ENCODE measurements at places on chromosomes 5 and 9.
A peak's percentile ranks its signal among the peaks of the same experiment; 100 is the strongest.

DNA sequence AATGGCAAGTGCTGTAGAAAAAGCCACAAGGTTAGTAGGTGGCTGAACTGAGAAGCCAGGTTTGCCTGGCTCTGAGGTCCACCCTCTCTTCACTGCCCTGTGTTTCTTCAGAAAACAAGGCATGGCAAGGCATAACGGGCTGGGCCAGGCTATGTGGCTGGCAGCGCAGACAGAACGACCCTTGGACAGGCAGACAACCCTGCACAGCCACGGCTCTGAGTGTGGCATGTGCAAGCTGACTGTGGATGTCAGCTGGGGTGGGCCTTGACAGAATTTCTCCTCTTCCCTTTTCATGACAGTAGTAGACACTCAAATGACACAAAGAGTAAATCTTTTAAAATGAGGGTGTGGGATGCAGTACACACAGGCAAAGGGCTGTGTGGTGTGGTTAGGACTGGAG is 81.7 kb downstream of the MACROH2A1 start:
- DNase-seq = no peak

GRCh38 chr9:116152941-116153764 is 438 bp upstream of the PAPPA start:
- DNase-seq = no peak

GRCh38 chr5:107806271-107806670 is 135.5 kb upstream of the EFNA5 start:
- DNase-seq = no peak

DNA sequence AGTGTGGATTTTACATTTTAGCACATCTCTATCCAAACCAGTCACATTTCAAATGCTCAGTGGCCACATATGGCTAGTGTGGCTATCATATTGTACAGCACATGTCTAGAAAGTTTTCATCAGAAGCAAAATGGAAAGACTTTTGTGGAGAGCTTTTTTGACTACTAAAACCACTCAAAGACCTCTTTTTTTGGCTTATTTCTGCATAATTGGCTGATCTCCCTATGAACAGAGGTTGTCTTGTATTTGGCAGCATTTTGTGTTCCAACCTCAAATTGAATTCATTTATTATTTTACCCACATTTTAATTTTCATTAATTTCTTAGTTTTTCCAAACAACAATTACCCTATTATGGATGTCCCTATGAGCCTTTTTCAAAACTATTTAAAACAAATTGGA is 395.7 kb downstream of the TLE1 start:
- DNase-seq = no peak

GRCh38 chr9:137828527-137829259 is 48.9 kb upstream of the CACNA1B start:
- no peak for DNase-seq

DNA sequence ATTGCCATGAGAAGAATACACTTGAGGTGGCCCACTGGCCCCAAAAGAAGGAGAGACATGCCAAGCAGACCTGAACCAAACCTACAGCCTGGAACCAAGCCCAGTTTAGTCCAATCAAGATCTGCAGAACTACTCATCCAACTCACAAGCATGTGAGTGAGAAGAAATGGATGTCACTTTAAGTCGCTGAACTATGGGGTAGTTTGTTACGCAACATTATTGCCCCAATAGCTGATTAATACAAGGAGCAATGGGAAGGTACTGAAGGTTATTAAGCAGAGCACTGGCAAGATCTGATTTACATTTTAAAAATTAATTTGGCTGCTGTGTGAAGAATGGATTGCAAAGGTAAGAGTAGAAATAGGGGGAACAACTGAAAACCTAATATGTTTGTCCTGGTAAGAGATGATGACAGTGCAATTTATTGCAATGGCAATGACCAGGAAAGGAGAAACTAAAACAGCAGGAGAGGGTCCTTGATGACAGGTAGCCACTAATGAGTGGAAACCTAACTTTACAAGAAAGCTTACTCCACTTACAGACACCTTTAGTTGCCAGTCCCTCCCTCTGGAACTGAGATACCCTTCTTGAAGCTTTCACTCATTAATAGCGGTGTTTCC is 132.9 kb upstream of the GRIA1 start:
- no peak for DNase-seq

DNA sequence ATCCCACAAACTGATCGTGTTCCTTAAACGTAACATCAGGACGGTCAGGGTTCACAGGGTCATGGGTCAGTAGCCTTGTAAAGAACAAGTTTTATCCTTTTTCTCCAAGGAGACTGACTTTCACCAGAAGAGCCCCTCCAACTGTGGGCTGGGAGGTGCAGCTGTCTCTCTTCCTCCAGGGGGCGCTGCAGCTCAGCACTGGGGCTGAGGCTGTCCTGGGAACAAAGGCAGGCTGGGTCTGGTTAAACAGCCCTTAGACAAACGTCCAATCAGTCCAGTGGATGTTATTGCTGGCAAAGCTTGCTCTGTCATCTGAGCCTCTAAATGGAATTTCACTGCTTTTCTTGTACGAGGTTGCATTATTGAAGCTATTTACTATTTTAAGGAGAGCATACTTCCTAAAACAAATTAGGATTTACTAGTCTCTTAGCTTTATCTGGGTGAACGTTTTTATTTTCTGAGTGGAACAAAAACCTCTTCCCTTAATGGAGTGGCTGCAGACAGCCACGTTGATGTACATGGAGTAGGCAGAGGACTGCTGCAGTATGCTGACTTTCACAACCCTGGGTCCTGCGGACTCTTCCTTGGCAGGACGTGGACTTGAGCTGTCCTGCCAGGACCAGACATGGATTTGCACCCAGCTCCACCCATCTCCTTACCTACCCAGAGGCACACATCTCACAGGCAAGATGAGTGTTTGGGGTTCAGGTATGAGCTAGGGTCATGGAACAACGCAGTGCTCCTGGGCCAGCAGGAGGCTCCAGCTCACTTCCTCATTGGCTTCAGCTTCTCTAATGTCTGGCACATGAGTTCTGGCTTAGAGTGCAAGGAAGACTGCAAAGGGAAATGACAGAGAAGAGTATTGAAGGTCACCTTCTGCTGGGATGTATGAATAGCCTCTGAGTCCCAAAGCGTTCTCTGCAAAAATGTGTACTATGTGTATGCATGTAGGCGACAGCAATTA is 7.8 kb downstream of the EXOSC2 start:
- DNase-seq = peak; percentile 32

DNA sequence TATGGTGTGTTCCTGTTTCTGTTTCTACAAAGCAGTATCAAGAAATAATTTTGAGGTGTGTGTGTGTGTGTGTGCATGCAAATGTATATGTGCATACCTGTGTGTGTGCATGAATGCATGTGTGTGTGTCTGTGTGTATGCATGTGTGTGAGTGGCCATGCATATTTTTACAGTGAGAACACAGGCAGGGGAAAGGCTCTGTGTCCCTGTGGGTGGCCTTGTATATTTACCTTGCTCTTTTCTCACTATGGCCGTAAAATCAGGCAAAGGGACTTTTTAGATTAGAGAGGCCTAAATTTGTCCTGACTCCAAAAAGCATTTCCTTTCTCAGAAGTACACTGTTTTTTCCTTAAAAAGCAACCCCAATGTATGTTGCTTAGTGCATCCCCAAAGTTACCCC is 293.4 kb downstream of the MARCHF11 start:
- DNase-seq = no peak

- no peak for DNase-seq
Measured at GRCh38 chr5:143019157-143019556, 249.0 kb downstream of the ARHGAP26 start.

DNA sequence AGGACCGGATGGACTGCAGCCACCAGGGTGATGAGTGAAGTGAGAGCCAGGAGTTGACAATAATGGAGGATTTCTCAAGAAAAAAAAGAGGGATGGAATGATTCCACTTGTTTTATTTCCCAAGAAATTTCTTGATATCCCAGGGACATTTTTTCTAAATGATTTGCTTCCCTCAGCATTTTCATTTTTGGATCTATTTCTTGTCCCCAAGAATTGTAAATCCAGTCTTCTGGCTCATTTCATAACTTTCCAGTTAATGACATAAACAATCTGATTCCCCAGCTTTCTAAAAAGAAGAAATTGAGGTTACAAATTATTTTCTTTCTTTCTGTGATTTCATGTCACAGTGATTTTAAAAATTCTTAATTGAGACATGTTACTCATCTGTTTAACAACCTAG is 446.5 kb downstream of the PRR16 start:
- DNase-seq = no peak

DNA sequence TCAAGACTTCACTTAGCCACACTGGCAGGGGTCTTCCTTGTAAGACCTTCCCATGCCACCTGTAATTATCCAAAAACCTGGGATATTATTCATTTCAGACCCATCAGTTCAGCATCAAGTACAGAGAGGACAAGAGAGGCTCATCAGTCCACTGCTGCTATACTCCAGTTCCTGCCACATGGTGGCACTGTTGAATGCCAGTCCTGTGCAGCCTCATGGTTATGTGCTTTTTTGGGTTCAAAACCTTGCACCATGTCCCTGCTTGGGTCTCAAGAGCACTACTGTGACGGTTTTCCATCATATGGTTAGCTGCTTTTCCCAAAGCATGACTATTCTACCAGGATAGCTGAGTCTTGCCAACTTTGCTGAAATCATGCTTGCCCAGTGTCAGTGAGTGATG is 8.5 kb downstream of the PTGS1 start:
- no peak for DNase-seq

- no peak for DNase-seq
Measured at GRCh38 chr5:177399997-177400868, at the start of gene PFN3. TSS of gene PFN3 (minus strand) at chr5:177400661. CDS start at chr5:177400576, 85 bp downstream.

DNA sequence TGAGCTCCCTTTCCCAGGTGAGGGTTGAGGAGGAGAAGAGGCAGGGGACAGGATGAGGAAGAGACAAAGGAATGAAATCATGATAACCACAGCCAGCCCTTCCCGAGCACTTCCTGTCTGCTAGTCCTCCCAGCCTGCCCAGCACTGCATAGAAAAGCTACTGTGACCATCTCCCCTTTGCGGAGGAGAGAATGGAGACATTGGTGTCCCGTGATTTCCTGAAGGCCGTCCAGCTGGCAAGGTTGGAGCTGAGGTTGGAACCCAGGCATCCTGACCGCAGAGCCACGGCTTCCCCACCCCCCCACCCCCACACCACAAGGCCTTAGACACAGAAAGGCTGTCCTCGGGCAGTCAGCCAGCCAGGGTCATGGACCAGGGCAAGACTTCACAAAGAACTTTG is 131.1 kb upstream of the ICE1 start:
- DNase-seq = no peak

- DNase-seq = no peak
Measured at GRCh38 chr5:176134529-176135223, 103.5 kb upstream of the SIMC1 start.

DNA sequence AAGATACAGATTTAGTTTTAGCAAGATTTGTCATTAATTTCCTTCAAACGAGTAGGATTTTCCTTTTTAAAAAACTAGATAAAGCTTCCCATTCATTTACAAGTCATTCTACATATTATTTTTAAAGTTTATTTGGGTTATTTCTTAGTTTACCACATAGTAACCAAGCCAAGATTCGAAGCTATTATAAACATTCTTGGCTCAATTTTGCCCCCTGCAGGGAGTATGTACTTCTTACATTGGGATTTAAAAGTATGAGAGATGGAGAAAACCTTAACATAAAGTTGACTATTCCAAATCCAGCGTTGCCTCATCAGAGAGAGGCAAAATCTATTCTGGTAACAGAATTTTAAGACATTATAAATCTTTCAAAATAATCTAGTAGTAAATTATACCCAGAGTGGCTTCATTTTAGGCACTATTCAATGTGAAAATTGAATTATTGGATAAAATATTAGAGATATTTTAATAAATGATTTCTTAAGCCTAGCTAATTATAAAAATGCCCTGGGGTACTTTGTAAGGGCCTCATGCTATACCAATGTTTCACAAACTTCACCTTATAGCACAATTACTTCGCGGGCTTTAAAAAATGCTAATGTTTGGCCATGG is 39.1 kb downstream of the FBN2 start:
- no peak for DNase-seq

Data from stimulated activated CD8-positive, alpha-beta memory T cell treated with anti-CD3 and anti-CD28 coated beads, Interleukin-4, amount 100 ng/mL, for 4 hours (primary cell).